ENCODE measurements at places on chromosomes 3 and 15. TPM values are rescaled to one million over a fixed set of nuclear protein-coding genes. Genes with fewer than 3 reads are reported as not detected.

CCNL1 gene
- total RNA-seq, result 77.6 TPM

- no peak for ATAC-seq
Observed at GRCh38 chr3:43423142-43423541, 136.8 kb downstream of the SNRK start.

DNA sequence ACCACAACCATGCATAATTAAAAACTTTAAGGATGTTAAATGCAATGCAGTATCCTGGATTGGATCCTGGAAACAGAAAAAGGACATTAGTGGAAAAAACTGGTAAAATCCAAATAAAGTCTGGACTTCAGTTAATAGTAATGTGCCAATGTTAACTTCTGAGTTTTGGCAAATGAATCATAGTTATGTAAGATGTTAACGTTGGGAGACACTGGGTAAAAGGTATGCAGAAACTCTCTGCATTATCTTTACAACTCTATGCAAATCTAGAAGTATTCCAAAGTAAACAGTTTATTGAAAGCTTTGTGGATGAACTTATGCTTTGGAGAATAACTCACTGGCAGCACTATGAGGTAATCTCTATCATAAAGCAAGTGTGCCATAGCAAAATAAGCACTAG, 357.4 kb downstream of the RORA start:
- ATAC-seq, result no peak

GRCh38 chr3:64860536-64860870, 172.7 kb upstream of the ADAMTS9 start:
- no peak for ATAC-seq

- no peak for ATAC-seq
Observed at GRCh38 chr15:74868059-74868458, 5.1 kb downstream of the SCAMP2 start.

GRCh38 chr15:34653992-34654391, 70.5 kb upstream of the GOLGA8B start:
- no peak for ATAC-seq

DNA sequence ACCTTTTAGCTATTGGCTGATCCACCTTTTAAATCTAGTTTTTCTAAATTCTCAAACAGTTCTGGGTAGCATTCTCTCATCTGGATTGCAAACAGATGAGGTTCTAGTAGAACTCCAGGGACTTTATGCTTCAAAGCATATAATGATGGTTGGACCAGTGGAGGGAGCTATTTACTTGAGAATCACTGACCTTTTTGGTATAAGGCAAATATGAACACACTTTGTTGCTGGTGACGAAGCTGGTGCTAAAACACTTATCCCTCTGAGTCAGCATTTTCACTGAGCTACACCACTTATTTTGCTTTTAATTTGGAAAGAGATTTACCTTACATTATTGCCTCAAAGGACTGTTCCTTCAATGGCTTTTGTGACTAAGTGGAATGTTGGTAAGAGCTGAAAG, 58.6 kb upstream of the SLITRK3 start:
- ATAC-seq, result no peak

DNA sequence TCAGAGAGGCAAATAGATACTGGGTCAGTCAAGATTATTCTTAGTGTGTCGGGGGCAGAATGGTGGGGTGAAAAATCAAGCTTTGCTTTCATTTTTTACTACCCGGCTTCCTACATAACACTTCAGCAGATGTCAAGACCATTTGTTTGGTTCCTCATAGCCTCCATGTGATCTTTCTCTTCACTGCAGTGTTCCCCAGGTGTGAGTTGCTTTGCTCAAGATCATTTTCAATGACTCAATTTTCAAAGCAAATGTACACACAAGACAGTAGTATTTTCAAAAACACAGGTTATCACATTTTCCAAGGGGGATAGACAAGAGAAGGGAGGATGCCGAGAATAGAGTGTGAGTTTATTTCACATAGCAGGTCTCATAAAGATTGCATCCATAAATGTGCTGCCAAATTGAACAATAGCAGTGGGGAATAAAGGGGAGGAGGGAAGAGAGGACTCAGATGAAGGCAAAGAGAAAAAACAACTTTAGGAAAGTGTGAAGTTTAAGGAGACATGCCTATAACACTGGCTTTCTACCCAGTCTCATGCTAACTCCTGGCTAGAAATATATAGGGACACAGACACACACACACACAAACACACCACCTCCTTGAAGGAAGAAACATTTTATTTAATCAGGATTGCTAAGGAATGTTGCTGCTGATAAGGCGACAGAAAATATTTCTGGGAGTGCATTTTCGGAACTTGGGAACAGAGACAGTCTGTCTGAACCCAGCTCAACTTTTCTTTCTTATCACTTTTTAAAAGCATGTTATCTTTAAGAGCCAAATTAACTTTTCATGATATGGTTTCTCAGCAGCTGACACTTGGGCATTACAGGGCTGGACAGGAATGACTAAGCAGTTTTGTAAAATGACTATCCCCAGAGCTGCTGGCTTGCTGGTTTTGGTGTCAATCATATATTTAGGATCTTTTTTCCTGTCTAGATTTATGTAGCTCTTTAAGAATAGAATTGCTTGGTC, 402.4 kb downstream of the RBMS3 start:
- no peak for ATAC-seq

All from motor neuron (in vitro differentiated cells).